ENCODE measurements at places on chromosomes 3 and 15.

DNA sequence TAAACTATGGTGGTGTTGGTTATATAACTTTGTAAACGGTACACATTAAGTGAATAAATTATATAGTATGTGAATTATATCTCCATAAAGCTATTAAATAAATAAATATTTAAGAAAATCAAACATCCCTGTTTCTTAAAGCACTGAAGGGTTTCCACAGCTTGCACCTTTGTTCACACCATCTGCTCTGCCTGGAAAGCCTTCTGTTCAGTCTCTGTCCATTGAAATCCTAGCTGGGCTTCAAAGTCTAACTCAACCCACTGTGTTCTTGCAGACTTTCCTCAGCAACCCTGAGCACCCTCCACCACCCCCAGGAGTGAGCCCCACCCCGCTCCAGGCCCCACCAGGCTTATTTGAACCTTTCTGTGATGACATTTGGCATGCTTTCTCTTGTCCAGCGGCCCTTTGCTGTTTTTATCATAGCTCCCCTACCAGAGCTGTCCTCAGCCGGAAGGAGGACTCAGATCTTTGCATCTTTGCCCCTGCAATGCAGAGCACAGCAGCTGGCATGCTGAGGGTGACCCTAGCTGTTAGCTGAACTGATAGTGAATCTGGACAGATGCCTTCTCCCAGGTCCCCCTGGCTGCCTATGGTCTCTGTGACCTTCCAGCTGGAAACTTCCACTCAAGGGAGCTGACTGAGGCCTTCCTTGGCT lies 105.2 kb downstream of the DAPK2 start:
- DNase-seq = no peak

GRCh38 chr3:124650798-124651197 lies 79.5 kb upstream of the UMPS start:
- DNase-seq = no peak

- DNase-seq = no peak
Observed at GRCh38 chr3:27686642-27687041, 35.5 kb downstream of the EOMES start.

DNA sequence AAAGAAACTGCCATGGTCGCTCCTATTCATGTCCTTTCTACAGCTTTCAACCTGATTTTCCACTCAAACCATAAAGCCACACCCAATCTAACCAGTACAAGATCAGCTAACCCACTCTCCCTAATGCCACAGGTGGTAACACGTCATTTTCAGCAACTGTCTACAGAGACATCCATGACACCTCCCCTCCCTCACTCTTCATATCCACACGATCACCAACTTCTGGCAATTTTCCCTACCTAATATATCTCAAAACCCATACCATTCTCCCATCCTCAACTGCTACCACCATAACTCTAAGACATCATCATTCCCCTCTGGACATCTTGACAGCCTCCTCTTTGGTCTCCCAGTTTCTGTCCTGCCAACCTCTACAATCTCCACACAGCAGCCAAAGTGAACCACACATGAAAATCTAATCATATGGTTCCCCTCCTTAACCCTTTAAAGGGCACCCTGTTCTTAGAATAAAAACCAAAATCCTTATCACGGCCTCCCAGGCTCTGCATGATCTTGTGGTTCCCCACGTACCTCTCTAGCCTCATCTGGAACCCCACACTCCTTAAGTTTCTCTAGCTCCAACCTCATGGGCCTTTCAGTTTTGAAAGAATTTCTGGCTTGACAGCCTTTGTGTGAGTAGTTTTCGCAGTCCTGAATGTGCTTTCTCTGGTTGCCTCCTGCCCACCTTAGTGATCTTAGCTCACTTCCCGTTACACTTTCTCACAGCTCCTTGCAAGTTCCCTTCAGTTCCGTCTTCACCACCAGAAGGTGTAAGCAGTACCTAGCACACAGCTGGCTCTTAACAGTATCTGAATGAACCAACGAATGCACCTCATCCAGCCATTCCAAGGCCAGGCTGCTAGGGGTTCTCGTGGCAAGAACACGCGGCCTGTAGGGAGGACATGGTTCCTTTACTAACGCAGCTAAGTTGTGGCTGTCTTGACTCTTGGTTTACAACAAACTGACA lies 33.4 kb downstream of the SPINK8 start:
- no peak for DNase-seq

DNA sequence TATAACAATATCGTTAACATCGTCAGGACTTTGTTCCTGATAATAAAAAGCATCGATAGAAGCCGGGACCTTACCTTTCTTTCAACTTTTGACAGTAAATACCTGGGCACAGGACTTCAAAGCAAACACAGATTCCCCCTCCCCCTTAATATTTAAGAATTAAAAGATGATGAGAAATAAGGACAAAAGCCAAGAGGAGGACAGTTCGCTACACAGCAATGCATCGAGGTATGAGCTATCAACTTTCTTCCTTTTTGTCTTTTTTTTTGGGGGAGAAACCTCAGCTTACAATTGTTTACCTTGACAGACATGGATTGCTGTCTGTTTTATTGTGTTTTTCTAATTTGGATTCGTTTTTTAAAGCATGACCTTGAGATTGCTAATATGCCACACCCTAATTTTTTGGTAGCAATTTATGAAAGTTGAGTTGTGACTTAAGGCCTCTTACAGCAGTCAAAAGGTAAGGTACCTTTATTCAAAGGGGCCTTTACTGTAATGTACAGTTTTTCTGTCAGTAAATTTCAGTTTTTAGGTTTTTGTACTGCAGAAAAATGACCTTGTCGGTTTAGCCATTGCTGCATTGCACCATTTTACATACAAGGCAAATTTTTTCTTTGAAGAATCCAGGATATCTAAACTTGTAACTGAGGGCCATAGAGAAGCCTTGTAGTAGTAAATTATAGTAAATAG lies 1.1 kb downstream of the CHD2 start:
- no peak for DNase-seq

- no peak for DNase-seq
Observed at GRCh38 chr3:180755556-180755955, 76.3 kb upstream of the CCDC39 start.

GRCh38 chr15:86237111-86237500 lies 157.4 kb downstream of the AGBL1 start:
- DNase-seq = no peak

DNA sequence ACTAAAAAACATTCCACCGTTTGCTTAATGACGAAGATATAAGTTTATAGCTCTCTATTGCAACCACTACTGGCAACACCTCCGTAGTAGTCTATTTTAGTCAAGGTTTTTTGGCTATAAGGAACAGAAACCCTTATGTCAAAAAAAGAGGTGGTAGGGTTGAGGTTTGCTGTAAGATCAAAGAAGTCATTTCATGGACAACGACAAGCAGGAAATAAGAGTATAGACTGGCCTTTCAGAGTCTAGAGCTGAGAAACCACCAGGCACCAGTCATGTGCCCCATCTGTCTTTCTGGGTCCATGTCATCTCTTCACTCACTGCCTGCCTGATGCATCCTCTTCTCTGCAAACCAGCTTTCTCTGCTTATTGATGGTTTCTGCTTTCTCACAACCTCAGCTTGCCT lies 42.7 kb downstream of the THBS1 start:
- no peak for DNase-seq

DNA sequence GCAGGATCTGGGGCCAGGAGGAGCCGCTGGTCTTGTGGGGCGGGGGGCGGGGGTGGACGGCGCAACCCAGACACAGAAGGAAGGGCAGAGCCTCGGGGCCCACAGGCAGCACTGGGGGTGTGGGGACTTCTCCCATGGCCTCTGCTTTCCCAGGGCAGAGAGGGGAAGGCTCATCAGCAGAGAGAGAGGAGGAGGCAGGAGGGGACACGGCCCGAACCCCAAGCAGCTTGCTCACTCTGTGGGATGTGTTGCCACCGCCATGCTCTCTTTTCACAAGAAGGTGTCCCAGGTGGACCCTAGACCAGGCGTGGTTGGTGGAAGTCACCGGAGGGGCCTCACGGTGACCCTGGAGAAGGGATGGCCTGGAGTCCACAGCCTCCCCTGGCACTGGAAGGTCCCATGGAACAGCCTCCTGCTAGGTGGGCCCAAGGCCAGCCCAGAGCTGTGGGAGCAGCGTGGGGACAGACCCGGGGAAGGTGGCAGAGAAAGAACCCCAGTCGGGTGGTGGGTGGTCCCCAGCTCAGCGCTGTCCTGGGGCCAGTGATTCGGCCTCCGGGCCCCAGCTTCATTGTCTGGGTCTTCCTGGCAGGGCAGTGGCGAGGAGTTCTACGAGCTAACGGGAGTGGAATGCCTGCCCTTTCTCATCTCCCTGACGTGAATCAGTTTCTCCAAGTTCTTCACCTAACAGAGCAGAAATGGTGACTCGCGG lies 46.8 kb upstream of the PCSK6 start:
- DNase-seq = no peak

GRCh38 chr15:86213888-86214287 lies 134.2 kb downstream of the AGBL1 start:
- DNase-seq = no peak

- no peak for DNase-seq
Observed at GRCh38 chr3:24199775-24200247, 254.7 kb downstream of the NR1D2 start.

- no peak for DNase-seq
Observed at GRCh38 chr3:173774294-173774693, 376.8 kb downstream of the NLGN1 start.

DNA sequence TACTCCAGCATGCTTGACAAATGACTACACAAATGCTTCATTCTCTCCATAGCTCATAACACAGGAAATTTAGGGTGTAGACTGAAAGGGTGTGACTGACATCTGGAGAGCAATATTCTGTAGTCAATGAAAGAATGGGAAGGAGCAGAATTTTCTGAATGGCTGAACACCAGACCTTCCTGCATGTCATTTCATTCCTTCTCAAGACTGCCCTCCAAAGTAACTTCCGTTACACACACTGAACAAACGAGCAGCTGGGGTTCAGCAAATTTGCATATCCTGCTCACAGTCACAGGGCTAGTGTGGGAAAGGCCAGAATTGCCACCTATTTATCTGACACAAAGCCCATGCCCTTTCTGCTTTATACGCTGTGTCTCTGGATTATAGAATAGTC lies 325.0 kb upstream of the CFAP20DC start:
- DNase-seq = no peak

DNA sequence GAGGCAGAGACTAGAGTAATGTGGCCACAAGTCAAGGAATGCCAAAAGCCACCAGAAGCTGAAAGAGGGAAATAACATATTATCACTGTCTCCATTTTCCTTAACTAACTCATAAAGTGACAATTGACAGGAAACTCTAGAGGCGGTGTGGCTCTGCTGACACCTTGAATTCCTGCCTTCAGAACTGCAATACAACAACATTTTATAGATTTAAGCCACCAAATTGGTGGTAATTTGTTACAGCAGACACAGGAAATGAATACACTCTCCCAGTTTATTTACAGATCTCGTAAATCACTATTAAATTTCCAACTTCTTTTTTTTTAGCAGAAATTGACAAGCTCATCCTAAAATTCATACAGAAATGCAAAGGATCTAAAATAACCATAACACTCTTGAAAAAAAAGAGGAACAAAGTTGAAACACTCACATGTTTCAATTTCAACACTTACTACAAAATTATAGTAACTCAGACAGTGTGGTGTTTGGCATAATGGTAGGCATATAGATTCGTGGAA lies 449.9 kb downstream of the OTOL1 start:
- no peak for DNase-seq

DNA sequence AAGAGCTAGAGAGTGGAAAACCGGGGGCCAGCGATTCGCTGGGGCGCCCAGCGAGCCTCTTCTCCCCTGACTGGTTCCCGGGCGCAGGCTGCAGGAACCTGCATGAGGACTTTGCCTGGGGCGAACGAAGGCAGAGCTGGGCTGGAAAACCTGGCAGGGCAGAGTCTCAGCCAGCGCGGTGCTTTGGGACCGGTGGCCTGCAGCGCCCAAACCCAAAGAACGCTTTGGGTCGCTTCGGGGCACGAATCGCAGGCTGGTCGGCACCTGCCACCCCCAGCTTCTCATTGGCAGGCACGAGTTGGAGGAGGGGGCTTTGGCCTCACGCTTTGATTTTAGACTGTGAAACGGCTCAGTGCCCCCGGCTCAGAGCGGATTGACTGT lies 3.0 kb downstream of the ONECUT1 start:
- no peak for DNase-seq

DNA sequence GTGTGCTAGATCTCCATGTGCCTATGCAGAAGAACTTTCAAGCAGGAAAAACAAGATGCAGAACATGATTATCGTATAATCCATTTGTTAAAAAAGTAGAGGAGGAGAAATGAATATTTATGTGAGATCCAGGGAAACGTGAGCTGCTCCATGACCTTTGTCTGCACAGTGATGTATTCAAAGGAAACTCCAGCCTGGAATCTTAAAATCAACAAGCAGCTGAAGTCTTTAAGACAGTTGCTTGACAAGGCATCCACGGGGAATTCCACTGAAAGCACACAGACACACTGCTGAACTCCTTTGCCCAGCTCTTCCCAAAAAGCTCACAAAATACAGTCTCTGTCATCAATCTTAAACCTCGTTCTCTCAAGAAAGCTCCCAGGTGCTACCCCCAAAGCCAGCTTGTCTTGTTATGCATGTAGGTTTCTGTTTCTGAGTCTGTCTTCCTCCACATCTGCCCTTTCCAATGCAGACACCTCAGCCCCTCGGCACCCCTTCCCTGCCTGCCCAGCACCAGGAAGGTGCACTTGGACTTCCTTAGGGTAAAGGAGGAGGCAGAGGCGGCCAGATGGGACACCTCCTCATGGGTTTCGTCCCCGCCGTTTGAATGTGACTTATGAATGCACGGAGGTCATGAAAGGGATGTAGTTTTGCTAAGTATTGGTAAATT lies 28.7 kb downstream of the LRRK1 start:
- DNase-seq = no peak

Data from mesenteric fat pad (tissue), 1 donor.